ENCODE measurements at places on chromosomes 3 and 15.

GRCh38 chr3:194814878-194815357 is 129.2 kb downstream of the FAM43A start:
- no peak for DNase-seq

GRCh38 chr3:159824333-159824732 is 164.3 kb upstream of the IL12A start:
- DNase-seq = no peak

- no peak for DNase-seq
Observed at GRCh38 chr3:193416629-193417028, 38.1 kb upstream of the ATP13A5 start.

DNA sequence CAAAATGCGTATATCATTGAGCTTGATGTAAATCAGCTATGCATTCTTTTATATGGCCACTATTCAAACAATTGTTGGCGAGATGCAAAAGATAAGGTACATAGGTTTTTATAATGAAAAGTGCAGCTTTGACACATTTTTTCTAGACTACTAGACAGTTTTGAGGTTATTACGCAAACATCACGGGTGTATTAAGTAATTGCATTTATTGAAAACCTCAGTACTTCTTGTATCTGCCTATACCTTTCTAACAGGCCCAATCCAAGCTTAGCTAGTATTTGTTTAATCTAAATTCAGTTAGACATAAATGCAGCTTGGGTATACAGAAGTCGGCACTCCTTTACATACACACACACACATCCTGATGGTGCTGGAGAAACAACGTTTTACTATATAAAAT is 2.7 kb downstream of the SPESP1 start:
- no peak for DNase-seq

- DNase-seq = no peak
Observed at GRCh38 chr3:54670201-54671000, 257.5 kb downstream of the LRTM1 start.

- no peak for DNase-seq
Observed at GRCh38 chr3:142013326-142013980, 135.9 kb downstream of the TFDP2 start.

DNA sequence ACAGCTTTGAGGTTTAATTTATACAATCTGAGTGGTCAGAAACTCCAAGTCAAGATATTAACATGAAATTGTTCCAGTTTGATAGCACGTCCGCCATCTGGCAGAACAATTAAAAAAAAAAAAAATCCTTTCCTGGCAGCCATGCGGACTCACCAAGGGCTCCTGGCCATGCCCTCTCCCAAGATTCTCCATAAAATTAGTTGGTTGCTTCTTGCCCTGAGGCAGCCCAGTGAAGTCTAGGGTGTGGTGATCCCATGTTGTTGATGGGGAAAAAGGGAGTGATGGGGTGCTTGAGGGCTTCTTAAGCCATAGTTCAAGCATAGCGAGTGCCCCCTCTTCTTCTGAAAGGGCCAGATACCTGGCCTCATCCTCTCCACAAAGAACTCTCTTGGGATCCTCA is 81.7 kb upstream of the CCNL1 start:
- no peak for DNase-seq

GRCh38 chr3:15241341-15241740 is 35.3 kb downstream of the CAPN7 start:
- no peak for DNase-seq

DNA sequence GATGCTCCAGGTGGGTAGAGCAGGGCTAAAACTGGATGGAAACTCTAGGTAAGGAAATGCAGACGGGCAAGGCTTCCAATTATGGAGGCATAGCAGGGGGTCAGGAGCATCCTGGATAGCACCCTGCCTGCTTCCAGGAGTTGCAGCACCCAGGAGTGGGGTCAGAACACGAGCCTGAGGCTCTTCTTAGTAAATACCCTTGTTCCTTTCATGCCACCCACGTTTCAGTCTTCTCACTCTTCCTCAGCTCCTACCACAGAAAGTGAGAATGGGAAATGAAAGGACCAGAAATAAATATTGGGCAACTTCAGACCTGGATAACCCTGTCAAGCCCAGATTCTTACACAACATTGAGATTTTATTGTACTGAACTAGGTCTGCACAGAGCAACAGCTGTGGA is 16.4 kb downstream of the CCR1 start:
- DNase-seq = no peak

DNA sequence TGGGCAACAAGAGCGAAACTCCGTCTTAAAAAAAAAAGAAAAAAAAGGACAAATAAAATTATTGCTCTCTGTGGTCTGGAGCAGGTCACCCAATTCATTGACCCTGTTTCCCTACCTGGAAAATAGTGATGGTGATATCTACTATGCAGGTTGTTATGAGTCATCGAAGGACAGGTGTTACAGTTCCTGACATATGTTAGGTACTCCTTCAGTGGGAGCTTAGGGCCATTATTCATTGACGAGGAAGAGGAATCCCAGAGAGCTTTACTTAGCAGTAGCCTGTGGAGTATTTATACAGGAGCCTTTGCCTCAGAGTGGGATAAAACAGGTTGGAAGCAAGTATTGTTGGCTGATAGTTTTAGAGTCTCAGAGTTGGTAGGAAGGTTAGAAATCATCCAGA is 74.5 kb downstream of the SLC7A14 start:
- no peak for DNase-seq

- DNase-seq = no peak
Observed at GRCh38 chr3:117017135-117017894, 307.7 kb downstream of the TUSC7 start.

DNA sequence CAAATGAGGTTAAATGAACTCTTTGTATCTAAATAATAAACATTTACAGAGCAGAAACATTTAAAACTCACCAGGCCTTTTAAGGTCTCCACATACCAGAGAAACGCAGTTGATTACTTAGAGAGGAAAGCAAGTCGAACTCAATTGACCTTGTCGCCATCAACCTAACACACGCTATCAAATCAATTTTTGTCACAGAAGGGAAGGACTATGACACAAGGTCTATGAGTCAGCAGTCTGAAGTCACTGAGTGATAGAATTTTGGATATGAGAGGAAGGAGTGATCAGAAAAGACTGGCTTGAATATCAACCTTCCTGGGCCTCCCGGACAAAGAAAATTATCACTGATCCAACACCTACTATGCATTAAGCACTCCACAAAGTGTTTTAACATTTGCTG is 514.4 kb upstream of the ZNF385D start:
- DNase-seq = no peak

DNA sequence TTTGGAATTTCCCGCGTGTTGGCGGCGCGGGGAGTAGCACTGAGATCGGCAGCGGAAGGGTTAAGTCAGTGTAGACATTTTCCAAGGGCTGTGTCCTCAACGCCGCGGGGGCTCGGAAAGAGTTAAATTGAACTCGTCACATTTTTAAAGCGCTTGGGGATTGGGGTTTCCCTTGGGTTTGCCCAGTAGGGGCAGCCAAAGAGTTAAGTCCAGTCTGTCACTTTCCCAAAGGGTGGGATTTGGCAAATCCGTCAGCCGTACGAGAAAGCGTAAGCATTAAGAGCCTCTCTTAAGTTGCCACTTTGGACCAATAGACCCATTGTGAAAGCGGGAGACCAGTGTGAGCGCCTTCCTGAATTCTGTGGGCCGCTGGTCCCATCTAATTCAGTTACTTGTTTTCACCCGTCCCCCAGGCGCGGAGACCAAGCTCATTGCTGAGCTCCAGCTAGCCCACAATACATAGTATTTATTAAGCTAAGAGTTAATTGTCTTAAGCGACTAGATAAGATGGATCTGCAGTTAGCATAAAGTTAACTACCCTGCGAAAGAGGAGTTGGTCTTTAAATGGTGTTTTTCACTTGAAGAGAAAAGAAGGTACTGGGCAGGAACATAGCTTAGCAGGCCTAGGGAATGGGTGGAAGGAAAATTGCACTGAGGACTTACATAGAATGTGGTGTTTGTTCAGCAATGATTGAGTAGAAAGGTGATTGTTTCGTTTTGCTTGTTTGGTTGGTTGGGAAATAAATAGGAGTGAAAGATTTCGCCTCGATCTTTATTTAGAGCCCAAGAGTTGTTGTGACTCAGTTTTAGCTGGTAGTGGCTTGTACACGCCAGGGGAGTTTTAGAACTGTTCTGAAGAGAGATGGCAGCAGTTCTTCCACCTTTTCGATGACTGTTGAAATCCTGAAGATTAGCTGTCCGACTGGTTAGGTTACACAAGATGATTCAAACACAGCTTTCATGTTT is 932 bp downstream of the ARL8B start:
- no peak for DNase-seq

GRCh38 chr3:50447290-50447840 is 56.1 kb downstream of the CACNA2D2 start:
- no peak for DNase-seq

GRCh38 chr15:69185706-69186105 is 25.3 kb downstream of the GLCE start:
- no peak for DNase-seq

GRCh38 chr3:160041465-160041864 is 52.8 kb downstream of the IL12A start:
- DNase-seq = no peak

DNA sequence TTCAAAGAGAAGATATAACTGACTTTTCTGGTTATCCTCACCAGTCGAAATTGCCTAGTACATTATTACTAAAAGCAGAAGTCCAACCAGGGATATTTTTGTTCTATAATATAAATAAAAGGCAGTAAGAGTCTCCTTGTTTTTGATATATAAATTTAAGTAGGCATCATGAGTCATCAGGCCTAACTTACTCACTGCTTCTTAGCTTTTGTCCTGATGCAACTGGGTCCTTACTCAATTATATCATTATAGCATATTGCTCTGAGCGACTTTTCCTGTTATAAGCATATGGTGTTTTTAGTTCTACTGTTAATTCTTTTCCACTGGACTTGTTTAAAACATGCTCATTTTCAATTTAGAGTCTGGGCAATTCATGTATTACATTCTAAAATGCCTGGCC is 910.1 kb downstream of the MCTP2 start:
- no peak for DNase-seq

GRCh38 chr15:40279437-40280141 is 3.3 kb downstream of the ANKRD63 start:
- DNase-seq = peak; percentile 49

DNA sequence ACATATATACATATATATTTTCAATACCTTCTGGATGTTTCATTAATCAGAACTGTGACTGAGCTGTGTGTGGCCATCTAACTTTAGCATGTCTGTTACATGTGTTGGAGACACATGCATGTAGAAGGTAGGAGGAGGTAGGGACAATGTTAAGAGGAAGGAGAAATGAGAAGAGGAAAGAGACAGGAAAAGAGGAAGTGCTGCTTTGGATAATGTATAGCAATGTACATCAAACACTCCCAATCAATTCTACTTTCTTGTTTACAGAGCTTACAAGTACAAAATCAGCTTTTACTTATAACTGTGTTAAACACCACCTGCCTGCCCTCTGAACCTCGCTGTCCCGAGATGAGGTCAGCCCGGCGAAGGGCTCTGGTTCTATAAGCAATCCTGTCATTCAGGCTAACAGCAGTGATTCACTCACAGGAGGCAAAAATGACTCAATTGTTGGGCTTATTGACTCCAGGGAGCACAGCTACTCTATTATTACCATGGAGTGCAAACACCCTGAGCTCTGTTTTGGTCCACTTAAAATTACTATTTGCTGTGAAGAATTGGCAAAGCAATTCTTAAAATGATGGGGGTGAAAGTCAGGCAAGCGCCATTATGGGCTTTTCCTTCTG is 188.9 kb downstream of the MEIS2 start:
- no peak for DNase-seq

DNA sequence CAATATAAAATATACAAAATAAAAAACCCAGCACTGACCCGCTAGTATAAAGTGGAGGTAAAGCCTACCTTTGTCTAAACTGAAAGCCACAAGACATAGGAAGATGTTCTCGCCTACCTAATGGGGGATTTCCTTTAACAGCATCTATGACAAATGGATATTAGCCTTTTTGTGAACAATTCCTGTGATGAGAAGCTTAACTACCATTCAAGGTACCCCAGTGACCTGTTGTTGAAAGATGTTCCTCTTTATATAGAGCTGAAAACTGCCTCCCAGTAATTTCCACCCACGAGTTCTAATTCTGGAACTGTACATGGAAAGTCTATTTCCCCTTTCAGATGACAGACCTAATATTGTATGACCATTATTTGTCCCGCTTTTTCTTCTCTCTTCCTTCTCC is 109.8 kb upstream of the RASGRP1 start:
- DNase-seq = no peak

GRCh38 chr3:94735354-94735753 is 672.5 kb downstream of the NSUN3 start:
- DNase-seq = no peak

DNA sequence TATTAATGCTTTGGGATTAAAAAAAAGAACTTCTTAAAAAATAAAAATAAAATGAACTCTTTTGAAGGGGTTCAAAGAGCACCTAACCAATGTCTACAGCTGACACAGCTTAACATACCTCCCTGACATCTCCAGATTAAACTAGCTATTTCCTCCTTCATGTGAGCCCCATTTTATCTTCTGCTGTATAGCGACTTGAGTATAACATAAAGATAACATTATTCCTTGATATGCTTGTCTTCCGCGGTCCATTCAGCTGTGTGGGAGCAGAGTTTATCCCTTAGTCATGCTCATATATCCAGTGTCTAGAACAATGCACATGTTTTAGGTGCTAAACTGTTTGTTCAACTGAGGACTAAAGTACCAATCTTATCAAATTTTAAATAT is 7.8 kb upstream of the CHRM5 start:
- no peak for DNase-seq

DNA sequence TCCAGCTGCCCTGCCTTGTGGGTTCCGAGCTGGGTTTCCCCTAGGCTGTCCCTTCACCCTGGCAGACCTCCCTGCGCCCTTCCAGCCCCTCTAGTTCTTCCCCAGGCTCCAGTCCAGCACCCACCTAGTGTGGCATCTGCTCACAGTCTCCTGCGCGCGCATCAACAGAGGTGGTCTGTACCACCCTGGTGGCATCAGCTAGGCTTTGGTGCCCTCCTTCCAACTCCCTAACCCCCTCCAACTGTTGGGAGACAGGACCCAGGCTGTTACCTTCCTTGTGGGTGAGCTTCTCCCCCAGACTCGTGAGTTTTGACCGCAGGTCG is 8.0 kb downstream of the CALML4 start:
- DNase-seq = no peak

DNA sequence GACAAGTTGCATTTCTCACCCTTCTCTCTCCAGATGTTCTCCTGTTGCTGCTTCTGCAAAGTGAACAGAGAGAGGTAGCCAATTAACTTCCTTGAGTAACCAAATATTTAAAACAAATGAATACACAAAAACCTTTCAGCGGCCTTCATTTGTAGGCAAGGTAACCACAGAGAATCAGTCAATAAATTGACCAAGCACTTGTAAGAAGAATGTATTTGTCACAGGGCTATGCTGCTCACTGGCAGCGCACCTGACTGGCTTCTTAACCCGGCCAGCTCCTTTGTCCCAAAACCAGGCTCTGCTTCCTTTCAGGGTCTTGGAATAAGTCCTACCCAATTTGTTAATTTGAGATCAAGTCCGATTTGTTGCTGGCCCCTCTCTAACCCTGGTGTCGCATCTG is 43.5 kb upstream of the STXBP5L start:
- no peak for DNase-seq

DNA sequence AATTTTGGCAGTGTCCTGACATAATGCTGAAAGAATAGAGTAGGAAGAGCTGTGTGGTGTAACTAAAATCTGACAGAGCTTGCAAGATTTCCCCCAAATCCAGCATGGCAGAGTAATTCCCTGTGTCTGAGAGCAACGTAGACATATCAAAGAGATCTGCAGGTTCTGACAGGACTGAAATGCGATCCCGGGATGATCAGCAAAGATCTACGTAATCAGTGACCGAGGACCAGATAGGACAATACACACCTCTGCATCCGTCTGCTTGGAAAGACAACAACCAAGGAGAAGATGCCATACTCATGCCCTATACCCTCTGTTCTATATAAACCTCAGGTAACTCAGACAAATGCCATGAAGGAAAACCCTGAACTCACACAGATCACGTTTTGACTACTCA is 26.6 kb upstream of the SYNPR start:
- DNase-seq = no peak

Data from stimulated activated CD8-positive, alpha-beta memory T cell treated with anti-CD3 and anti-CD28 coated beads, Interleukin-4, amount 100 ng/mL, for 1 hour (primary cell).